ENCODE measurements at places on chromosomes 1 and 21. TPM values are rescaled to one million over a fixed set of nuclear protein-coding genes. Genes with fewer than 3 reads are reported as not detected.

Gene LYPD8
- total RNA-seq = not detected

GRCh38 chr21:26445440-26445839 is 127.6 kb downstream of the CYYR1 start:
- peak; percentile 19 for DNase-seq

Gene RAP1GAP
- total RNA-seq = 0.29 TPM

GRCh38 chr1:24481101-24481500 is 21.5 kb upstream of the RCAN3 start:
- DNase-seq = no peak

DNA sequence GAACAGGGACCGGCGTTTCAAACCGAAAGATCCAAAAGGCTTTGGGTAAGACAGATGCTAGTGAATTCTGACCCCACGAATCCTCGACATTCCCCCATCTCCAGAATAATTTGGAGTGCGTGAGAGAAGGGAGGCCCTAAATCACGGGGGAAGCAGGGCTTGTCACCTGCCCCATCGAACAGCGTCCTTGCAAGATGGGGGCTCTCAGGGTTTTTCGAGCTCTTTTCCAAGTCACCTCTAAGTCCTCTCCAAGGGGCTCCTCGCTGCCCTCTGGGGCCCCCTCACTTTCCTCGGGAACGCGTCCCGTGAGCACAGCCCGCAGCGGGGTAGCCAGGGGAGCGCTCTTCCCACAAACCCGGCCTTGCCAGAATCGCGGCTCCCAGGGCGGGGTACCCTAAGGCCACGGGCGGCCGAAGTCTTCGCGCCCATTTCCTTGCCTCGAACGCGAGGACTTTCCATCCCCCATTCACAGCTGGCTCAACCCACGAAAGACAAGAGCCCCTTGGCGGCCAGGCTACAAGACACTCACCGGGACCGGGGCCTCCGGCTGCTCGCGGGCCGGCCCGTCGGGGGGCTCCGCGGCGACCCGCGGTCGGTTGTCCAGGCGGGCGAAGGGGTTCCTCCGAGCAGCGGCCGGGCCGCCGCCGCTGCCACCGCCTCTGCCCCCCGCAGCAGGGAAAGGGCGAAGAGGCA is 546 bp downstream of the DONSON start:
- peak; percentile 87 for DNase-seq

Gene CD244
- not detected for total RNA-seq

DNA sequence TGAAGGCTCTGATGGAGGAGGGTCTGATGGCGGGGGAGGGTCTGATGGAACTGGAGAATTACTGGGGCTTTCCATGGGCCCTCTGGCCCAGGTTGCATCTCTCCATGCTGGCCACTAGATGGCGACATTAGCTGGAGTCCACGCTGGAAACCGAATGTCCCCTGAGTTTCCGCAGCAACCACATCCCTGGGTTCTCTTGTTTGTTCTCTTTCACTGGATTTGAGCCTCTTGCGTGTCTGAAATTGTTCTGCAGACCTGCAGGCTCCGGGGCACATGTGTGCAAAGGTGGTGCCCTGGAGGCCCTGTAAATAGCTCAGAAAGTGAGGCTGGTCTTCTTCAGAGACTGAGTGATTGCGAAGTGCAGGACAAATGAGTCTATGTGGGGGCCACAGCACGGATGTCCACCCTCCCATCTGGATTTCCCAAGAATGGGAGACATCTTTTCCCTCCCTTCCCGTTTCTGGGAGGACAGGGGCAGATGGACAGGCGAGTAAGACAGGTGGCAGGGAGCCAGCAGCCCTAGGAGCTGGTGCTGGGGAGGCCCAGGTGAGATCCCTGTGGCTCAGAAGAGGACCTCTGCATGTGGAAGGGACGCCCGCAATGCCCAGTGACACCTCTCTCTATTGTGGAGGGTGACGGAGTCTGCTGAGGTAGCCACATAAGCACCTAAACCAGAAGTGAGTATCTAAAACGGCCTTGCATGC is 73.2 kb upstream of the ABCG1 start:
- peak; percentile 98 for DNase-seq

Gene KIAA0040
- 1.1 TPM for total RNA-seq

Measured in osteoblast (primary cell).